ENCODE measurements at places on chromosomes 3 and 15.

DNA sequence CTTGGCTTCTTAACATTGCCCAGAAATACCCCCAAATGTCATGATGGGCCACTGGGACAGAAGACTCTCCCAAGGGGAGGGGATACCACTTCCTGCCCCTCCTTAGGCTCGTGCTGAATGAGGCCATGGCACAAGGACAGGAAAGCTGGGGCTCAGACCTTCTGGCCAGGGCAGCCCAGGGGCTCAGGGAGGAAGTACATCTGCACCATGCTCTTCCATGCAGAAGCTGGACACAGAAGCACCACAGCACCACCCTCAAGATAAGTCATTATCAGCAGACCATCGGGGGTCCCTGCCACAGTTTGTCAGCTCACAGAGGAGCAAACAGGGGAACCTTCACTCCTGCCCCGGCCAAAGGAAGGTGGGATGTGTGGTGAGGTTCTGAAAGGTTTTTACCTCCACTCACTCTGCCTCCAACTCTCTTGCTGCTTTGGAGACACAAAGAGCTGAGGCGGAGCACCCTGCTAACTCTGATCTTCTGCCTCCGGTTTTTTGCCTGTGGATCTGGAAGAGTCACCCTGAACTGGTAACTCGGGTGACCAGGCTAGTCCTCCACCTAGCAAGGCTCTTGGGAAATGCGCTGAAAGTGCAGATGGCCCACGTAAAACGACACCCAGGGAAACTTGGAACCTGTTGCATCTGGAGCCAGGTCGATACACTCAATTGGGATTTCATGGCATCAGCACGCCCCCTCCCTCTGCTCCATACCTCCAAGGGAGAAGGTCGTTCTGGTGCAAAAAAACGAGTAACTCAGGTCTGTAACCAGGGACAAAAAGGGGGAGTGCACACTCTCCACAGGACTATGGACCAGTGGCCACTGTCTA, 8.3 kb downstream of the BMF start:
- DNase-seq, result peak; percentile 23

DNA sequence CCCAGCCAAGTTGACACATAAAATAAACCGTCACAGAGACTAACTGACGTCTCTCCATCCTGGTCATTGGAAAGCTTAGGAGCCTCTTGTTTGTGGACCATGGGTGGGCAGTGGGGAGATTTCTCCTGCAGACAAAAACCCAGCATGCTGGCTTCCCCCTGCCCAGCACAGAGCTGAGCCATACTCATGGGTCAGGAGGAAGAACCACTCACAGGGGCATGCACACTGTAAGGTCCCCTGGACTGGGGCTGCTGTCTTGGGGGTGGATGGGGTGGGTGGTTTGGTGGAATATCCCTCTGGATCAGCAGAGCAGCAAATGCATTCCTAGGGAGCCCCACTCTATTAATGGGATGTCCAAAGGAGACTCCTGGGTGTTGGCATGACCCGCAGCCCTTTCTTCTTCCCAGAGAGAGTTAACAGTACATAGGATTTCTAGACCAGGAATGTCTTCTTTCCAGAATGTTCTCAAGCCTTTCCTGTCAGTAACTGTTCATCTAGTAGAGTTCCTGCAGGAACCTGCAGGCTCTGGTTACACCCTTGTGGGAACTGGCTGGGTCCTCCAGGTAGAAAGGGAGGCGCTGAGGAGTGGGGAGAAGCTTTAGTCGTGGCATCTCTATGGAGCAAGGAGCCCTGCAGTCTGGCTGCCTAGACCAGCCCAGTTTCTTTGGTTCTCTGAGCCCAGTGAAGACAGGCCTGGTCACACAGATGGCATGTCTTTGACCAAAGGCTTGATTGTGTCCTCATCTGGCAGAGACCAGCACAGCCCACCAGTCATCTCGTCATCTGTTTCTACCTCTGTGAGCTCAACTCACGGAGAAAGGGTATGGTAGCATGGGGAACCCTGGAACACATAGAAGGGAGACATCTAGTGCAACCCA, 73.4 kb upstream of the PRR23C start:
- no peak for DNase-seq

DNA sequence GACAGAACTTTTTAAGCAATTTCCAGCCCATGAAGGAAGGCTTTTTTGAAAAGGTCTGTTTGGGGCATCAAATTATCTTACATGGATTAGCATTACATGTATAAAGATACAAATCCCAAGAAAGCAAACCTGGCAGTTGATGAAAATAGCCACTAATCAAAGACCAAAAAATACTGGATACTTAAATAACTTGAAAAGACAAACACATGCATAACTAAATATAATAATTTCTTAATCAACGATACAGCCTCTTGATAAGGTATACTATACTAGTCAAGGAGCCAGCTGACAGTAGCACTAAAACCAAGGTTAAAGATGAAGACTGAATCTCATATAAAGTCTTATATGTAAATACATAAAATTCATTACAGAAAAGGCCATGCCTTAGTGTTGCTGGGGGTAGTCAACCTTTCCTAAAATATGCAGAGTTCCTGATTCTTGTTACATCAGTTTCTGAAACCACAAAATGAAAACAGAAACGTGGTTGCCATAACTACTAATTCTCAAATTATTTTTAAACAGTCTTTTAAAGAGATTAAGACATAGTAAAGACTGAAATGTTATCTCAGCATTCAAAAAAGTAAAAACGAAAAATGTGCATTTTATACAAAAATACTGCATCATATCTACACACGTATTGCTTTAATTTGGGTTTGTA, 2.0 kb downstream of the ANKRD28 start:
- DNase-seq, result peak; percentile 58

- no peak for DNase-seq
Observed at GRCh38 chr15:85589851-85590250, 204.9 kb downstream of the KLHL25 start.

- DNase-seq, result no peak
Observed at GRCh38 chr15:59764775-59765174, 75.7 kb upstream of the BNIP2 start.

DNA sequence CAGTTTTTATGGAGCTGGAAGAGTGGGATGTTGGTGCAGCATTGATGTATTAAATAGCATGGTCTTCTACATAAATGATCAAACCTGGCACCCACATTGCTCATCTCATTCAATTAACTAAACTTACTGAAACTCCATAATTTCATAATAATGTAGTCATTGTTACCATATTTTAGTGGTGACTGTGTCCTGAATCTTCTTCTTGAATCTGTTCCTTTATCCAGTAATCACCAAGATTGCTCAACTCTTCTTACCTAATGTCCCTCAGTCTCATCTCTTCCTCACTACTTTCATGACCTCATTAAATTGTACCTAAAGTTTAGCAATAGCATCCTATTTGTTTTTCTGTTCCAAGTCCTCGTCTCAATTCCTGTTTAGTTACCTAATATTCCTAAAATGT, 69.8 kb downstream of the FGF7 start:
- DNase-seq, result no peak

DNA sequence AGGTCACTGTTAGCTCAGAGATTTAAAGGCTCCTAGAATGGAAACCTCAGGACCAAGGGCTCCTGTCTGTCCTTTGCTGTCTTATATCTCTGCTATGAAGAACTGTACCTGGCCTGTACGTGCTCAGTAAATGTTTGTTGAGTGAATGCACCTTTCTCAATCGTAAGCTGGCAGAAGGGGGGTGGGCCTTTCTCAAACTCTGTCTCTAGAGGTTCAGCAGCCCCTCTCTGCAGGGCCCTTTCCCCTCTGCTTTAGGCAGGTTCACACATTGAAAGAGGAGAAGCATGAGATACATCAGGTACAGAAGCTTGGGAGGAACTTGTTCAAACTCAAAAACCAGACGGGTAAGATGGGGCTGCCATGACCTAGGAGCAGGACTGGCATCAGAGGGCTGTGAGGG, 155.6 kb downstream of the GOLGA6L4 start:
- DNase-seq, result no peak

GRCh38 chr15:29612701-29613100, 209.6 kb downstream of the TJP1 start:
- DNase-seq, result no peak

DNA sequence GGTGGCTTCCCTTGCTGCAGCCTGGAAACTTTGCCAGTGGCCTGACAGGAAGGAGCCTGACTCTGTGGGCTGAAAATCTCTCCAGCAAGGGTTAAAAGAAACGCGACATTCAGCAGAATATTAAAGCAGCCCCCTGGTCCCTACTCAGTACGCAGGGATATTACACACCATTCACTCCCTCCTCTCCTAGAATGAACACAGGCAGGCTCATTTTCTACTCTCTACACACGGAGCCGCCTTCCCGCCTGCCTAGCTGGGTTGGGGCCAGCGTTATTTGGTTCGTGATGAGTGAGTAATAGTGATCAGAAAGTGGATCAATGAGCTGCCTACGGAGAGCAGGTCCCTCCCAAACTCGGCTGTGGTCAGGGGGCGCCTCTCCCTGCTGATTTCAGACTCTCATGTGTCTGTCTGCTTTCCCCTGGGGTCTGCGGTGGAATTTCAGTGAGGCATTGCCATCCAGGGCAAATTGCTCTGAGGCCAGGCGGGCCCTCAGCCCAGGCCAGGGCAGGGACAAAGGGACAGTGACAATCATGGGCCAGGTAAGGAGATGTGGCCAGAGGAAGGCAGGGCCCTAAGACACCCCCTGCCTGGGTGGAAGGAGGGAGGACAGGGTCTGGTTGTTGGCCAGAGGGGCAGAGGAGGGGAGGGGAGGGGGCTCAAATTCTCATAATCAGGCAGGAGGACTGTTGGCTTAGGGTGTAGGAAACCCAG, 2.8 kb downstream of the EPHB1 start:
- DNase-seq, result no peak

DNA sequence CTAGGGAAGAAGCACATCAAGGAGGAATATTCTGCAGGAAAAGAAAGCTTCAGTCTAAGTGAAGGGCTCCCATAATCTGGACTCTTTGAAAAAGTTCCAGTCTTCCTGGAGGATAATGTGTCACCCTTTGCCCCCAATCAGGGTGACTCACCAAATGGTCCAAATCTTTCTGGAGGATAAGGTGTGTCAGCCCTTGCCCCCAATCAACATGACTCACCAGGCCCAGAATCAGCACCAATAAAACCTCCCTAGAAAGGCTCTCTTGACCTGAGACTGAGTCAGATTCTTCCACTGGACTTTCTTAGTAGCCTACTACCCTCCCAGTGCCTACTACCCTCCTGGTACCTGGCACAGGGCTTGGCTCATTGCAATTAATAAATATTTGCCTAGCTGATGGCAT, 9.5 kb upstream of the ARL14 start:
- DNase-seq, result no peak

GRCh38 chr3:42545284-42545900, 36.4 kb downstream of the SEC22C start:
- DNase-seq, result no peak

GRCh38 chr3:163773136-163773535, 1305.2 kb downstream of the SI start:
- DNase-seq, result no peak

DNA sequence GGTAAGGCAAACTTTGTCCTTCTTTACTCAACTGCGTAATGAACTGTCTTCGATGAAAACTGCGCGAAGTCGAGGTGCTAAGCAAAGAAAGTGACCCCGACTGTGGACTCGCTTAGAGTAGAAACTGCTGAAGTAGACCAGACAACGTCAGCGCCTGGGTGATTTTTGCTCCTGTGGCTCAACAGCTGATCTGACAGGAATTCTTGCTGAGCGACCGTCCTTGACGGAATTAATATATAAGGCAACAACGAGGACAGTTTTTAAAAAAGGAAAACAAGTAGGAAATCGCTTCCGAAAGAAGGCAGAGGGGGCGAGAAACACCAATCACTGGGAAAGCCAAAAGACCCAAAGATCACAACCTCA, 541 bp downstream of the RPS27L start:
- DNase-seq, result no peak

GRCh38 chr3:132256989-132257388, 60.2 kb upstream of the ACP3 start:
- peak; percentile 17 for DNase-seq

DNA sequence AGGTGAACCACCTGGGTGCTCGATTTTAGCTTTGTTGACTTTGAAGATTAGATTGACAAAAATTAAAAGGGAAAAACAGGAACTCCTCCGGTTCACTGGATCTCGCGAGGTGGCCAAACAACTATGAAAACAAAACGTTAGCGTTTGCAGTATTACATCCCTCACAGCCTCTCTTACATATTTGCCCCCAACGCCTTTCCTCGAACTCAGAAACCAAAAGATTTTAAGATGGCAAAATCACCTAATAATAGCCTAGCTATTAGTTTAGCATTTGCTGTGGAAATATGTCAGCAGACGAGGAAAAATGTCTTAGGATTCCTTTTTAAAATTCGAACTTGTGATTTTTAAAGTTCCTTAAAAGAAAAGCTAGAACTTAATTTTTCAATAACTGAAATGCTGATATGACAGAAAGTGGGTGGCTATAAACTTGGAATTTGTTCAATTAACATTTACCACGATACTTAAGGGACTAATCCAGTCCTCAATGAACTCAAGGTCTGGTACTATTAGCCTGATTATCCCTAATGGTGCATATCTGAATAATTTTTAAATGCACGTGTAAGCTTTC, 491 bp upstream of the SENP7 start:
- DNase-seq, result no peak

GRCh38 chr15:35506272-35506870, 39.6 kb downstream of the DPH6 start:
- no peak for DNase-seq

- no peak for DNase-seq
Observed at GRCh38 chr15:36544518-36545466, 34.6 kb upstream of the CDIN1 start.

DNA sequence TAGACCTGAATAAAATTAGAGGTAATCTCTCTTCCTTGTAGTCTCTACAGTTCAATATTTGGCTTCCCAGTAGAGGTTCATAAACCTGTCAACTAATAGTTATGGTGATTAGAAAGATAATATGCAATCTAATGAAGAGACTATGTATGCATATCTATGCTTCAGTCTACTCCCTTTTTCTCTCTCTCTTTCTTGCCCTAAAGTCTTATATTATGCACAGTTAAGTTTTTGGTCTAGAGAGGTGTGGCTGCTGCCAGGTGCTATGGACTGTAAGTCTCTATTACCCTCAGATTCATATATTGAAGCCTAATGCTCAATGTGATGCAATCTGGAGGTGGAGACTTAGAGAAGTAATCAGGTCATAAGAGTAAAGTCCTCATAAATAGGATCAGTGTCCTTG, 413.7 kb downstream of the FGF12 start:
- DNase-seq, result no peak

DNA sequence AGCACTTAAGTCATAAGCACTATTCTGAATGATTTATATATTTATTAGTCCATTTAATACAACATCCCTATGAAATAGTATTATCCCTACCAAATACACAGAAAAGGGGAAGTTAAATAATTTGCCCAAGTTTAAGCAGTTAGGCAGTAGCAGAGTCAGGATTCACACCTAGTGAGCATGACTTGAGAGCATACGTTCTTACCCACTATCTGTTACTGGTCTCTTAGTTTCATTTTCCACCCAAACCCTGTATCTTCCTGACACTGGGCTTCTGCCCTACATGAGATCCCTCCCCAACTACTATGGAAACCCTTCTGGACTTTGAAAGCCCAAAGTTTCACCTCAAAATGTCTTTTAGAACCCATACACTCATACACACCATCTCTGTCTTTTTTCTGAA, 4.4 kb upstream of the ATOSA start:
- DNase-seq, result no peak

GRCh38 chr3:46006238-46007032, 10.8 kb upstream of the FYCO1 start:
- peak; percentile 80 for DNase-seq

GRCh38 chr15:67859331-67859946, 19.6 kb upstream of the RNU6-1 start:
- DNase-seq, result no peak
